ENCODE measurements at places on chromosomes 13 and 19. TPM values are rescaled to one million over a fixed set of nuclear protein-coding genes. Genes with fewer than 3 reads are reported as not detected.

The ETV2 gene
- 0.49 TPM for total RNA-seq

The IGFLR1 gene
- 8.3 TPM for total RNA-seq

The PRRG2 gene
- 0.16 TPM for total RNA-seq

The RASAL3 gene
- not detected for total RNA-seq

The ADGRE3 gene
- total RNA-seq, result not detected

The KIR3DL1 gene
- not detected for total RNA-seq

The SIGLEC8 gene
- total RNA-seq, result not detected

The ENOX1 gene
- total RNA-seq, result 0.33 TPM

The KCNC3 gene
- total RNA-seq, result 2.3 TPM

The FGF21 gene
- total RNA-seq, result not detected

The RFPL4A gene
- total RNA-seq, result not detected

The ZNF383 gene
- 1.1 TPM for total RNA-seq

Measured in mesangial cell (primary cell).